ENCODE measurements at places on chromosomes 7 and 10. TPM values are rescaled to one million over a fixed set of nuclear protein-coding genes. Genes with fewer than 3 reads are reported as not detected.

Gene DUSP5
- total RNA-seq = 140 TPM

Gene UNCX
- 0.09 TPM for total RNA-seq

Gene CFAP58
- 0.12 TPM for total RNA-seq

Gene UCN3
- not detected for total RNA-seq

Gene TMEM213
- not detected for total RNA-seq

Gene WASHC2C
- 19.6 TPM for total RNA-seq

Gene ENKUR
- not detected for total RNA-seq

Gene CUBN
- 0.02 TPM for total RNA-seq

Data from A549 treated with RU486 at 1 μM for 4 hours (cell line).